Panc1 (cell line): ENCODE measurements at places on chromosomes 7 and 10. TPM values are rescaled to one million over a fixed set of nuclear protein-coding genes. Genes with fewer than 3 reads are reported as not detected.

The RAPGEF5 gene
- total RNA-seq: 1.4 TPM

The C1QL3 gene
- total RNA-seq: not detected

The SFTPD gene
- total RNA-seq: 0.36 TPM

GRCh38 chr7:145265180-145265579 lies 429.3 kb upstream of the TPK1 start:
- H3K36me3 ChIP-seq: no peaks in the 10 kb centered on the region
- no peak for DNase-seq
- H3K27ac ChIP-seq: no peak overlapping the region
- no peak overlapping the region for H3K4me3 ChIP-seq

GRCh38 chr7:876077-876971 lies at the start of gene GET4:
Gene GET4 (plus strand): TSS chr7:876554. CDS start chr7:876646, 92 bp downstream.
- H3K4me1 ChIP-seq: peaks cover 36% of the 10 kb centered on the region
- peak; percentile 58 for DNase-seq
- no peaks in the 10 kb centered on the region; the same call in none of the 2 replicates for H3K36me3 ChIP-seq
- no peaks in the 10 kb centered on the region for H3K27me3 ChIP-seq
- H3K4me3 ChIP-seq: peak within 1 kb of the TSS; percentile 85

DNA sequence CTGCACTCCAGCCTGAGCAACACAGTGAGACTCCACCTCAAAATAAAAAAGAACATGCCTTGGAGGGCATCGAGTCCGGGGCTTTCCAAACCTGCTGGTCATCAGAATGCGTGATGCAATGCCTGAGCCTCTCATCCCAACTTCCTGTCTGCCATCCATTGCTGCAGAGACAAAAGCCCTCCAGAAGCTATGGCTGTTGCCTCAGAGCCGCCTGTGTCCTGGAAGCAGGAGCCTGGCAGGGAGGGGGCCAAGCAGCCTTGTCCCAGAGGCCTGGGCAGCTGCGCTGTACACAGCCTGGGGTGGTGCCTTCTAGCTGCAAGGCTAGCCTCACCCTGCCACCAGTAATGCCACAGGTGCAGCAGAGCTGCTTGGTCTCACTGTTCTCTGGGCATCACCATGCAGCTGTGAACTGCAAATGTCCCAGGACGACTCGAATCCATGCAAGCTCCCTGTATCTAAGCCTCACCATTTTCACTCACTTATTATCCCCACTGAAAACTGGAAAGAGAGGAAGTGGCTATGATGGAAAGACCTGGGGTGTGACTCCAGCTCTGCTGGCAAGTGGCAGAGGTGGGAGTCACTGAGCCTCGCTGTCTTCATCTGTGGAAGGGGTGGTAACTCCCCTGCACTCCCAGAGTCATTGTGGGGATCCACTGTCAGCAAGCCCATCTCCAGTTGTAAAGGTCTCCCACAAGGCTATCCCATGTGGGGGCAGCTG lies 7.0 kb downstream of the ALOX5 start:
- no peaks in the 10 kb centered on the region for H3K36me3 ChIP-seq
- no peak for DNase-seq
- H3K27me3 ChIP-seq: peaks cover 11% of the 10 kb centered on the region
- H3K27ac ChIP-seq: no peak overlapping the region
- H3K4me1 ChIP-seq: no peaks in the 10 kb centered on the region
- no peak overlapping the region for H3K4me3 ChIP-seq

DNA sequence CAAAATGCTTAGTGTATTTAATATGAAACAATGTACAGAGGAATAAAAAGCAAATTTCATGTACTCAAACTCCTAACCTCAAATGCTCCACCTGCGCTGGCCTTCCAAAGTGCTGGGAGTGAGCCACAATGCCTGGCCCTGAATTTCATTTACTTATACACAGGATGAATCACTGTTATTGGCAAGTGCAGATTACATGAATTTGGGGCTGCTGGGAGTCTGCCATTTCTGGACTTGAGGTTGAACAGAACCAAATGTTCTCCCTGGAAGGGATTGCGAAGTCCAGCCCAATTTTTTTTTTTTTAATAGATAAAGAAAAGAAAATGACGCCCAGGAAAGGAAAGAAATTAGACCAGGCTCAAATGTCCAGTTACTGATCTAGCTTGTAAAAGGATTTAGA lies 6.8 kb upstream of the CSTF2T start:
- no peaks in the 10 kb centered on the region; the same call in 1 of the 2 replicates for H3K27me3 ChIP-seq
